ENCODE measurements at places on chromosomes 11 and 22.
A peak's percentile ranks its signal among the peaks of the same experiment; 100 is the strongest.

DNA sequence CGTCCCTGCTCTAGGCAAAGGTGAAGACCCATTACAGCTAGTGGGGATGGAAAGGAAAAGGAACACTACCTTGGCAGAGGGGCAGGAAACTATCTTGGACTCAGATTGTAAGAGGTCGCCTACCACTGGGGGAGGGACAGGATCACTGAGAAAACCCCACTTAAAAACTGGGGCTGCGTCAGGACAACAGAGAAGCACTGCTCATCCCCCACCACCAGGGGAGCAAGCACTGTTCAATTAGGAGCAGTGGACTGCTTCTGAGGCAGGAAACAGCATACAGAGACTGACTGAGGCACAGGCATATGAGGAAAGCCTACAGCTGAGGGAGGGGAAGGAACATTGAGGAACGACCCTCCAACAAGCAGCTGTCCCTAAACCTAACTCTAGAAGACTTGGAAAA lies 20.8 kb upstream of the DLAT start:
- DNase-seq = no peak

GRCh38 chr11:135073870-135074269 lies 661.8 kb upstream of the B3GAT1 start:
- DNase-seq = no peak

- DNase-seq = no peak
Measured at GRCh38 chr11:70914496-70914895, 337.9 kb downstream of the SHANK2 start.

DNA sequence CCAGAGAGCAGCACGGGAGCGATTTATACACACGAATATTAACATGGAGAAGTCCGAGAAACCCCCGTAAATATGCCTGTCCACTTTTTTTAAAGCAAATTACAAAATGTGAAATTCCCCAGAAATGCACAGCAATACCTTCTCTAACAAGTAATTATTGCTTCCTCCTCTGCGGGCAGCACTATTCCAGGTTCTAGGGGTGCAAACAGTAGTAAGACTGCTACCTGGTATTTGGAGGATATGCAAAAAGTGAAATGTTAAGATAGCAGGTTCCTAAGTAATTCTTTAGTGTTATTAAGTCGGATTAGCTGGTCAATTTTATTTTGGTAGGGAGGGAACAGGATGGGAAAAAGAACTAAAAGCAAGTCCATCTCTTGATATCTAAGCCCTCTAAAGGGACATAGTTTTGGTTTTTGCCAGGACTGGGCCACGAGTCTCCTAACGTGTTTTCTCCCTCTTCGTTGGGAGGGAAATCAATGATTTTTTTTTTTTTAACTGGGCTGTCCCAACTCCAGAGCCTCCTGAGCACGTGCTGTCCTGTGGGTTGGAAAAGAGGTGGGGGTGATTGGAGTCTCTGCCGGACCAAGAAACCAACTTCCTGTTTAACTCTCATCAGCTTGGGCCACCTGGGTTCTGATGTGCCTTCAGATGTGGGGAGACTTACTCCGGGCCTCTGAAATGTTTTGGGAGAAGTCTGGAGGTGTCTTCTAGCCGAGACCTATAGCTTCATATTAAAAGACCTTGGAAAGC lies 1.7 kb upstream of the XBP1 start:
- DNase-seq = no peak

GRCh38 chr11:117919781-117920221 lies 9.4 kb downstream of the TMPRSS13 start:
- no peak for DNase-seq

DNA sequence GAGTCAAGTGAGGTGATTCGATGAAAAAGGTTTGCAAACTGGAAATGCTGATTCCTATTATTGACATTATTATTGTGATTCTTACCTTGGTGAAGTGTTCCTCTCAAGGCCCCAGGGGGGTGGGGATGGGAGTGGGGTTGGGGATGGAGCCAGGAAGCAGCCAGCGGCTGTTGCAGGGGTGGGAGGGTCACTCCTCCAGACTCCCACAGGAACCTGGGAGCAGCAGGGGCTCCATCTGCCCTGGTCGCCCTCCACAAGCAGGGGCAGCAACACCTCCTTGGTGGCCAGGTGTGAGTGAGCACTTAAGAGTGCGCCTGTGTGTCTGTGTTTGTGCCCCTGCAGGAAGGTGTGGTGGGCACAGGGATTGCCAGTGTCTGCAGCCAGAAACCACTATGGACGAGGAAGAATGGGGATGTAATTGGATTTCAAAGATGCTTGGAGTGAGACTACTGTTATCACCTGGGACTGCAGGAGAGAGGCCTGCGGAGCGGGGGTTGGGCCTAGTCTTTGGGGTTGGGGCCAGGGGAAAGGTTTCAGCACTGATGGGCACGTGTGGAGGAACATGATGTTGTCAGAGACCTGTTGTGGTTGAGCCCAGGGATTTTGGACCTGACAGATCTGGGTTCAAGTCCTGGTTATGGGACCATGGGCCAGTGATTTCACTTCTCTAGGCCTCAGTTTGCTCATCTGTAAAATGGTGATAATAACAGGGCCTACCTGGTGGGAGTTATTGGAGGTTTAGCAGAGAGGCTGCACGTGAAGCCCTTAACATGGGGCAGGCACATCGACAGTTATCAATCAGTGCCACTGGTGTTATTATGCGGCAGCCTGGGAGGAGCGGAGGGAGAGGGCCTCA lies 3.6 kb upstream of the TP53I11 start:
- DNase-seq = no peak

DNA sequence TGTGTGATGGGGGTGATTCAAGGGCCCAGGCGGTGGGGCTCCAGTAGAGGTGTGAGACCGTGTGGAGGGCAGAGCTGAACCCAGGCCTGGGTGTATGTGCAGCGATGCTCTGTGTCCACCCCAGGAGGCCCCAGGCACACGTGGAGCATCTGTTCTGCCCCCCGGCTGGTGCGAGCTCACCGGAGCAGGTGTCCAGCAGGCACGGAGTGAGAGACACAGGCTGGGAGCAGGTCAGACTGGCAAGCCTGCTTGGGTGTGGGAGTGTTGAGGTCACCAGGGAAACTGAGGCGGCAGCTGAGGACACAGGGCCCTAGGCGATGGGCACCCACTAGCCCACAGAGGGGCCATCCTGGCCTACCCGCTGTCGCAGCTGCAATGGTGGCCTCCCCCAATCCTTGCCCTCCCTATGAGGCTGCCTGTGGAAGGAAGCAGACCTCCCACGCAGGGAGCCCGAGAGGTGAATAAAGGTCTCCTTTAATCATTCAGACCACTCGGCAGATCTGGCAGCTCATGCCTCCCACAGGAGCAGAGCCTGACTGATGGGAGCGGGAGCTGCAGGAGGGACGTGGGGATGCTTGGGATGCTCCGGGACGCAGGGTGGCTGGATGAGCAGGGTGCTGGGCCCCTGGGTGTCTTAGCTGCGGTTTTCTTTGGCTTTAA lies 1165.1 kb downstream of the BRD1 start:
- no peak for DNase-seq

DNA sequence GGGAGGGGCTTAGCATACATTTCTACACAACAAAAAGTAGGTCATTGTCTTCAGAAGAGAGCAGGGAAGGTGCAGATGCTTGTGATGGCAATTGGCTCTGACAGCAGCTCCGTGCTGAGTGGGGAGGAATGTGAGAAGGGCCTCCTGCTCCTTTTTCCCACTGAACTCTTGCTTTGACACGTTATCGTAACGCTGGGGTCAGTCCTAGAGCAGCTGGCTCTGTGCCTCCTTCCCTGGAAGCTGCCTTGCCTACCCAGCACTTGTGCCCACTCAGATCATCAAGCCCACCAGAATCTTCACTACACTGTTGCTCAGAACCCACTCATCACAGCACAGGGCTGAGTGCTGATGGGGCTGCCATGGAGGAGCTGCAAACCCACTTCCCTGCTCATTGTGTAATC lies 14.9 kb upstream of the NAV2 start:
- no peak for DNase-seq

- DNase-seq = no peak
Measured at GRCh38 chr11:27406498-27407354, 43.7 kb upstream of the CCDC34 start.

DNA sequence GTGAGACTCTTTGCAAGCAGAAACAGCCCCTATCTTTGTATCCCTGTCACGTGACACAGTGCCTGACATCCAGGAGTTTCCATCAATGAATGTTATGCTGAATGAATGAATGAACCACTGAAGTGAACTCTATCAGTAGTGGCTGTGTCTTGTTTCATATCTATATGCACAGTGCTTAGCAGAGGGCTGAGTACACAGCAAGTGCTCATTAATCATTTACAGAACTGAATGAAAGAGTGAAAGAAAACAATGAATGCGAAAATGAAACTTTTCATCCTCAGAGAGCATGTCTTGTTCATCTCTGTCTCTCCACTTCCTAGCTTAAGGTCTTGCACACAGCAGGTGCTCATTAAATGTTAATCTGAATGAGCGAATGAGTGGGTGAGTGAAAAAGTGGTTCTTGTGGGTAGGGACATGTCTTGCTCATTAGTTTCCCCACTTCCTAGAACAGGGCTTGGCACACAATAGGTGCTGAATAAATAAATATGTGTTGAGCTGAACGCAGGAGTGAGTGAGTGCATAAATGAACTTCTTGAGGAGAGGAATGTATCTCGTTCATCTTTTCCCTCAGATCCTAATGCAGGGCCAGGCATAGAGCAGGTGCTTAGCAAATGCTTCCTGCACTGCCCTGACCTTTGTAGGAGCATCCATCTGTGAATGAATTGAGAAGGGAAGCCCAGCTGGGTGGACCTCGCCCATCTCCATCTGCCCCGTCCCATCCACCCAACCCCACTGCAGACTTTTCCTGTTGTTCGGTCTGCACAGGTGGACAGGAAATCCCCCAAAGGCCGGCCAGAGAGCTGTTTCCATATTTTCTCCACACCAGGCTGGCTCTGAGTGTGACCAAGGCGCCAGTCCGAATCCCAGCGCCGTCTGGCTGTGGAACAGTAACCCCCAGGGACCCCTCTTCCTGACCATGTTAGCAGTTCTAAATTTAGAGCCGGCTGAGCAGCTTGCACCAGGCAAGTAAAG lies 113.4 kb upstream of the CRYBB3 start:
- peak; percentile 44 for DNase-seq

DNA sequence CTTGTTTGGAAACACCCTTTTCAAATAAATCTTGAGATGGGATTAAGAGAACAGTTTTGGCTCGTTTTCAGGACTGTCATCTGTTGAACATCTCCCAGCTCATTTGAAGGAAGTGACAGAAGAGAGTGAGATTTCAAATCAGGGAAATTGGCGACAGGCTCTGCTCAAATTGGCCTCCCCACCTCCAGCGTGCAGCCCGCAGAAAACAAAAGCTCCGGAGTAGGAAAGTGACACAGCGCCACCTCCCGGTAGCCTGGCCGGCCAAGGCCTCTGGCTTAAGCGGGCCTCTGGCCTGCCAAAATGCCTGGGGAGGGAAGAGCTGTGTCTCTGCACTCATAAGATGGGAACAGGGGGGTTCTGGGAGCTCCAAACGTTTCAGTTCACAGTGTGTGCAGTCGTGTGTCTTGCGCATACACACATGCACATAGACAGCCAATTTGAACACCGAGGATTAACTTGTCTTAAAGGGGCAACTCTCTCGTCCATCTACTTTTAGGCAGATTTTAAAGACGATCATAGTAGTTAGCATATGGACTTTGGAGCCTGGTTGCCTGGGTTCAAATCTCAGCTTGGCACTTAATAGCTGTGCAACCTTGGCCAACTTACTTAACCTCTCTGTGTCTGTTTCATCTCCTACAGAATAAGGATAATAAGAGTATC lies 132.7 kb upstream of the RCN1 start:
- peak; percentile 38 for DNase-seq

GRCh38 chr11:58832056-58832645 lies 12.4 kb downstream of the GLYATL2 start:
- no peak for DNase-seq

DNA sequence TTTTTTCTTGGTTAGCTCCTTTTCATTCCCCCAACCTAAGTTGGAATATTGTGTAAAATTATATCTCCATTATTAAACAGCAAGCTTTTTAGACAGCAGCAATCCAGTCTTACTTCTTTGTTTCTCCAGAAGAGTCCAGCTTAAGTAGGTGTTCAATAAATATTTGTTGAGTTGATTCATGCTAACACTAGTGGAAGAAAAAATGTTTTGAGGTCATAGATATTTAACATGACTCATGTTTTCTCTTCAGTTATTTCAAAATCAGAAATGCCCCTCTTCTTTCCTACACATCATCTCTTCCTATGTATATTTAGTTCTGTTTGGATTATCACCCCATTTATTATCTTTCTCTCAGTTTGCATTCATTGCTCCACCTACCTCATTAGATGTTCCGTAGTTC lies 20.3 kb downstream of the CCDC83 start:
- no peak for DNase-seq

DNA sequence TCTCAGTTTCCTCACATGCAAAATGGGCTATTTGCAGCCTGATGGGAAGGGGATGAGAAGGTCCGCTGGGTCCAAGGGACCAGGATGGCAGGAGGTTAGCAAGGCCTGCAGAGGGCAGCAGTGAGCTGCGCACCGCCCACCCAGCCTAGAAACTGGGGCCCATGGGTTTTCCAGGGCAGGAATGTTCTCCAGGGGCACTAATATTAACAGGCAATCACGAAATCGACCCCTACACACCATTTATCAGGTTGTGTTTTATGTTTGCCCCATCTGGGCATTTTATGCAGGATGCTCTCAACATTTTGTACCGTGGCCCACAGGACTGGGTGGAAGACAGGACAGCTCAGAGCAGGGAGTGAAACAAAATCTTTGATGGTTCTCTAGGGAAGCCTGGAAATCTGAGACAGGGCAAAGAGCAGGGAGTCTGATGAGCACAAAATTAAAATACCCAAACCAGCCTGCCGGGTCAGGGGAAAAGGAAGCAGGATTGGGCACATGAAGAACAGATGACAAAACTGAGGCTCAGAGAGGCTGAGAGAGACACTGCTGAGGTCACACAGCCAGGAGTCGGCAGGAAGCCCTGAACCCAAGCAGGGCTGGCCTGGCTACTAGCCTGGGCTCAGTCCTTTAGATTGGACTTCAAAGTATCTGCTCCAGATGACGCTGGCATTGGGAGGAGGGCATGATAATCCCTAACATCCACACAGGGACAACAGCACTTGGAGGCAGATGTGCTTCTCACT lies 1.6 kb upstream of the BCR start:
- DNase-seq = peak; percentile 54

DNA sequence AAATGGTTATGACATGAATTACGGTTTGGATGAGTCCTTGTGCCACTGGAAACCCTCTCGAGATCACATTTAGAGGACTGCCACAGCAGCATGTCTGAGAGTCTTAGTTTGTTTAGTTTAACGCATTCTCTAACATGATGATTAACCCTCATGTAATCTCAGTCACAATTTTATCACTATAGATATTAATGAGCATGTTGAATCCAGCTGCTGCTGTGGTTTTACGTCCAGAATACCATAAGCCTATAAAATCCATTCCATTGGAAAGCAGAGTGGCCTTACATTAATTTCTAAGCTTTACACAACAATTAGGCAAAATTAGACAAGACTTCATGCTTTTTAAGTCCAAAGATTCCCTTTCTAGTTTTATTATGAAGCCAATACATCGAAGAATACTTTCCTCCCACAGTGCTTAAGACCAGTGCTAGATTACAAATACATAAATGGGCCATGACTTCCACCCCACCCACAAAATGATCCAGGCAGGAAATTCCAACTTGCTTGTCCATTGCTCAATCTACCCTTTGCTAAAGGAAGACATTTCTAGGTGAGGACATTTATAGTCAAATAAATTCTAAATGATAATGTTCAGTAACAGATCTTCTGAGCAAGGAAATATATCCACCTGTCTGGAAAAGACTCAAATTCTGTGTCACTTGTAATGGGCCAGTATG lies 3.5 kb upstream of the ELMOD1 start:
- DNase-seq = no peak

Data from ACHN (cell line).